ENCODE measurements at places on chromosomes 5 and 9. TPM values are rescaled to one million over a fixed set of nuclear protein-coding genes. Genes with fewer than 3 reads are reported as not detected.

The ST8SIA4 gene
- 0.22 TPM for total RNA-seq

The BTNL3 gene
- not detected for total RNA-seq

The PPP2R2B gene
- 0.19 TPM for total RNA-seq

The MTREX gene
- total RNA-seq = 36.3 TPM

The SLC36A2 gene
- not detected for total RNA-seq

The PLEKHG4B gene
- total RNA-seq = 1.0 TPM

The NUP214 gene
- 26.4 TPM for total RNA-seq

The SCGB3A2 gene
- total RNA-seq = not detected

The CENPK gene
- 19.4 TPM for total RNA-seq

The IFNK gene
- not detected for total RNA-seq

The PRUNE2 gene
- total RNA-seq = not detected
